Activated T-cell treated with anti-CD3 and anti-CD28 coated beads, Interleukin-2, amount 50 U/mL, for 4 hours (primary cell): ENCODE measurements at places on chromosomes 6 and 20. TPM values are rescaled to one million over a fixed set of nuclear protein-coding genes. Genes with fewer than 3 reads are reported as not detected.

GRCh38 chr6:7154341-7155139 is 46.8 kb downstream of the RREB1 start:
- DNase-seq: no peak

Gene TPD52L2
- 87.4 TPM for total RNA-seq

Gene PSORS1C1
- not detected for total RNA-seq

Gene SLC26A8
- total RNA-seq: not detected

Gene CCN5
- not detected for total RNA-seq
